ENCODE measurements at places on chromosomes 6 and 20.
A peak's percentile ranks its signal among the peaks of the same experiment; 100 is the strongest.

- no peak for DNase-seq
Measured at GRCh38 chr20:4152696-4153235, 137.4 kb upstream of the RNF24 start.

DNA sequence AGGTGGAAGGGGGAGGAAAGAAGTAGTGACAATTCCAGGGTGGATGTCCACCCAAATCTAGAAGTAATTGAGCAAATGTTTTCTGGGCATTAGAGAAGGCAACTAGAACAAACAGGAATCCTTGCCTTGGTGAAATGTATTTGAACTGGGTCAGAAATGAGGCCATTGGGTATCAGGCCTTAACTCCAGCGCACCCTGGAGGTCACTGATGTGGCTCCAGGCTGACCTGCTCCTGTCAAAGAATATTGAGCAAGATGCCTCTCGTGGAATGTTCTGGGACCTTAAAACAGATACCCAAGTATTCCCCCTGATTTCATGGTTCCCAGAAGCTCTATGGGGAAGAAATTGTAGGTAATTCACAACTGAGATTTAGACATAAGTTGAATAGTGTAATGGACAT, 6.9 kb downstream of the HLA-DPB1 start:
- DNase-seq: no peak

GRCh38 chr6:15776458-15776980, 113.7 kb upstream of the DTNBP1 start:
- DNase-seq: no peak

GRCh38 chr20:40535816-40536215, 153.2 kb downstream of the MAFB start:
- DNase-seq: no peak

- no peak for DNase-seq
Measured at GRCh38 chr20:44650771-44651433, 597 bp downstream of the ADA start.

DNA sequence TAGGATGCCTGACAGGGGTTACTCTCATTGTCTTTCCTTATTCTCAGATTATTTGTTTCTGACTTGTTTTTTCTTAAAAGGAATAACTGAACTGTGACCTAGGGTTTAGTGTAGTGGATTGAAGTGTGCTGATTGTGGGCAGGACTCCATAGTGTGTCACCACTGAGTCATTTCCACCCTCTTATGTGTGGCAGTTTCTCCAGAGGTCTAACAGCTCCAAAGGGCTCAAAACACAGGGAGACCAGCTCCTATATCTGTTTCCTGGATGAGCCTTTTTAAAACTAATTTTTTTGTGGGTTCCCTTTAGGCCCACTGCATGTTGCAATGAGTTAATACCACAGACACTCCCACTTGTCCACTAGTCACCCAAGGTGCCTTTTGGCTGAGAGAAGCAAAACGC, 951.1 kb upstream of the ADGRB3 start:
- no peak for DNase-seq

GRCh38 chr6:16657768-16658167, 103.5 kb downstream of the ATXN1 start:
- peak; percentile 51 for DNase-seq

- no peak for DNase-seq
Measured at GRCh38 chr20:8652396-8652795, 416.5 kb upstream of the PLCB4 start.

- no peak for DNase-seq
Measured at GRCh38 chr6:14824484-14825275, 421.2 kb upstream of the JARID2 start.

DNA sequence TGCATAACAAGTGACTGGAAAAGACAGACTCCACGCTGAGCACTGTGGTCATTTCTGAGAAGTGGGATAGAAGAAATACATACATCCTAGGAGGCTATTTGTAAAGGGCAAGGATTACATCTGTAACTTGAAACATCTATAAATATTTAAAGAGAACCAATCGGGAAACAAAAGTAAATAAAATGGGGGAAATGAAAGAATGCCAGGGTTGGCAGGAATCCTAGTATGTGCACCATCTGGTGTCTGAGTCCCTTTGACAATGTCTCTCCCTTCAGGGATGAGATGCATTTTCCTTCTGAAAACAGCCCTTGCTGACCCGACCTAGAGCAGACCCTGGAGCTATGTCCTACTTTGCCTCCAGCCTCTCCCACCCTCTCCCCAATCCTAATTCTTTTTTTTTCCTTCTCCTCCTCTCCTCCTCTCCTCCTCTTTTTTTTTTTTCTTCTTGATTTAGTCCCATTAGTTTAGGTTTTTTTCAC, 53.2 kb downstream of the VSTM2L start:
- no peak for DNase-seq

GRCh38 chr6:143965503-143966171, 42.4 kb downstream of the PLAGL1 start:
- no peak for DNase-seq

DNA sequence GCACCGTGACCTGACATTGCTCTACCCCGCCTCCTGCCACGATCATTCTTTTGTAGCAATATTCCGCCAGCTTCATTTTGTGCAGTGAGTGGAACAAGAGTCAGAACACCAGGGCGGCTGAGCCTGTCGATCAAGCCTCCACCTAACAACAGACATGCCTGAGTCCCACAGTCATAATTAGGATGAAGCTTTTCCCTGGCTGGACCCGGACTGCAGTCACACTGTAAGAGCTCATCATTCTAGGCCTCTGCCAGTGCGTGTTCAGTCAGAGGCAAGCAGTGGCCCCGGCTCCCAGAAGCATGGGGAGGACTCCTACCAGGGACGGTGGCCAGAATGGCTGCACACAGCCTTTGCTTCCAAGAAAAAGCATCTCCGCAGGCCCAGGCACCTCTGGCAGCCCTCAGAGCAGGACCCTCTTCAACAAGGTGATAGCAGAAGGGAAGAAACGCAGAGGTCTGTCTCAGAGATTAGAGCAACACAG, 23.2 kb upstream of the UNC93A start:
- no peak for DNase-seq

GRCh38 chr6:147869201-147869600, 360.7 kb downstream of the SAMD5 start:
- no peak for DNase-seq

GRCh38 chr20:6744805-6745204, 22.7 kb upstream of the BMP2 start:
- no peak for DNase-seq

DNA sequence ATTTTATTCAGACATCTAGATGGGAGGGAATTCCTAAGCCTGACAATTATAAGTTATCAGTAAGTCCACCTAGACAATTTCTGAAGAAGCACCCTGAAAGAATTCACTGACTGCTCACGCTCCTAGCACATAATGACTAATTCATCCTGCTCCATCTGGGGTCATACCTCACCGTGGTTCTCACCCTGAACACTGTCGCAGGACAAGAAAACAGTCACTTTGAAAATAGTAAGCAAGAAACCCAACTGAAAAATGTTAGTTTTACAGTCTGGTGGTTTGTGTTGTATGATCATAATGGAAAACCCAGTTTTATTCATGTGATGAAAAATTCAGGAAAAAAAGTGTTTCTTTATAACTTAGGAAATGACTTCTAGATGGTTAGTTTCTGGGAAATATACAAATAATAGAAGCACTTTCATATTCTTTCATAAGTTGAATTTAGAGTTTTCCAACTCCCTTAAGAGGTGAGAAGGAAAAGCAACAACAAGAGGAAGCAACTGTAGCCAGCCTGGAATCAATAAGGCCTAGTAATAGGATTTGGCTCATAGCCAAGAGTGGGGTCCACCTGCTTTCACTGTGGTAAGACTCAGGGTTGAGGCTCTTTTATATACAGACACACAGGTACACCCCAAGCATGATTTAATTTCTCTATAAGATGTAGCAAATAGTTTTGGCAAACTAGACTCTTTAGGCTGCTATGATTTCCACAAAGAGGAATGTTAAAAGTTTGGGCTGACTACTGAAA, 94.1 kb downstream of the HIVEP2 start:
- no peak for DNase-seq

DNA sequence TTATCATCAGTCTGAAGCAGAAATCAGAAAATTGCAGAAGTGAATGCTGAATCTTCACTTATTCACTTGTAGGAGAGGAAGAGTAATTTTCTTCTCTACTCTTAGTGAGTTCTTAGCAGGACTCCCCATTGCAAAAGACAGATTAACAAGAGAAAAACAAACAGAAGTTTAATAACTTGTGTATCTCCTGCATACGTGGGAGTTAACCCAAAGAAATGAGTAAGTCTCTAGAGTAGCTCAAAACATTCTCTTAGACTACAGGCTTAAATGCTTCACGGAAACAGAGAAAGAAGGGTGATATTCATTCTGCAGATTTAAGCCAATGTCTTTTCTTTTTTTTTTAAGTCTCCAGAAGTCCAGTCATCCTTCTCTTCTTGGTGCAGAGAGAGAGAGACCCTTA, 97.9 kb upstream of the TMEM181 start:
- no peak for DNase-seq

DNA sequence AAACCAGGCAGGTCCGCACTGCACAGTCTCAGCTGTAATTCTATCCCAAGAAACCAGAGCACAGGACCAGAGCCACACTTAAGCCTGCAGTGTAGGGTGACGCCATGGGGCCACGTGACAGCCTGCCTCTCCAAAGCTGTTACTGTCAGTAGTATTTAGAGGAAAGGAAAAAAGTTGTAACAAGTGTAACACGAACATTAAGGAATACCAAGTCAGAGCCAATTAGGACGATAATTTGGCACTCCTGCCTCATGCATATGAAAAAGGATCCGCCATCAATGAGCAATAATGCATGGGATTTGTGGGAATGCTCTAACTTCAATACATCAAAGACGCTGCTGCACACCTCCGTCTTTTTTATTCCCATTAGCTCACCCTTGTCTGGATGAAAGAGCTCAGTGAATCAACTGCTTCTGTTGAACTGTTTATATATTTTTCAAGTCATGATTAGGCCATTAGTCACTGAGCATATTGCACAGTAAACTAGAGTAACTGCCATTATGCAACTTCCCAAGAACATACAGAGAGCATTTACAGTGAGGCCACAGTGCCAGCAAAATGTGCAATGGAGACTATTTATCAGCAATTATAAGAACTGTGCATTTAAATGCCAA, 79.9 kb downstream of the ATXN1 start:
- DNase-seq: no peak

DNA sequence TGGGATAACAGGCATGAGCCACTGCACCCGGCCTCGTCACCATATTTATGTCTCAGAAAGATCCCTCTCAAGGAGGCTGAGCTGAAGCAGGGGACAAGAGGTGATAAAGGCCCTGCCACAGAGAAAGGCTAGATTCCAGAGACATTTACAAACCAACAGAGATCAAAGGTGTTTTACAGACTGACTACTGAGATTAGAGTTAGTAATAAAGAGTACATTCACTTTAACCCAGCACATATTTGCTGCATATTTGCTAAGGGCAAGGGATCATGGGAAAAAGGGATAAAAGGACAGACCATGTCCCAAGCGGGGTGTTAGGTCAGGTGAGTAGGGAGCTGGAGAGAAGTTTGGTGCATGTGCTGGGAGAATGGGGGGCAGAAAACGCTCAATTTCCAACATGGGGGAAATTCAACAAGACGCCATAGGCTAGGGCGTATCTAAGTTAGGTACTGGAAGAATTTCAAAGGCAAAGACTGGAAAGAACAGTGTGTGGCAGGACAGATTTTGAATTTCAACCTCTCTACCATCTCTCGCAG, 43.8 kb upstream of the SEC63 start:
- DNase-seq: no peak

- no peak for DNase-seq
Measured at GRCh38 chr6:168004023-168004422, 6.6 kb downstream of the KIF25 start.
